H7 (cell line): ENCODE measurements at places on chromosomes 4 and X. TPM values are rescaled to one million over a fixed set of nuclear protein-coding genes. Genes with fewer than 3 reads are reported as not detected.

The MAOB gene
- total RNA-seq: 0.07 and 1.00 TPM in 2 replicates

The EOLA2 gene
- total RNA-seq: 43.6 and 58.8 TPM in 2 replicates

The SLC34A2 gene
- 0.07 and 0.28 TPM in 2 replicates for total RNA-seq

The CD99 gene
- 112 and 125 TPM in 2 replicates for total RNA-seq

DNA sequence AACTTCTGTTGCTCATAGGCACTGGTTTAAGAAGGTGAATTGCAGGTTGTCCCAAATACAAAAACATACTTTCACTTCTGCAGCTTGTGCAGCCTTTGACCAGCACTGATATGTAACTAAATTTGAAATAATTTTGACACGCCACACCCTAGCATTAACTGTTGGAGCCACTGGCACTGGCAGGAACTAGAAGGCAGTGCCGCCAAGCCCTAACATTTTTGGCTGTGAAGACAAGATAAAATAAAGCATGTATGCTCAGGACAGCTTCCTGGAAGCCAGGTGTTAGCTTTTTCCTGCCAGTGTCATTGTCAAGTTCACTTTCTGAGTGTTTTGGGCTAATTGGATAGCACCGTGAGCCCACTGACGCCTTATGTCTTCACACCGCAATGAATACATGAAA lies 65.3 kb upstream of the FBXW7 start:
- no peak for DNase-seq

- DNase-seq: no peak
Measured at GRCh38 chr4:32798471-32799159, 2078.4 kb downstream of the PCDH7 start.

DNA sequence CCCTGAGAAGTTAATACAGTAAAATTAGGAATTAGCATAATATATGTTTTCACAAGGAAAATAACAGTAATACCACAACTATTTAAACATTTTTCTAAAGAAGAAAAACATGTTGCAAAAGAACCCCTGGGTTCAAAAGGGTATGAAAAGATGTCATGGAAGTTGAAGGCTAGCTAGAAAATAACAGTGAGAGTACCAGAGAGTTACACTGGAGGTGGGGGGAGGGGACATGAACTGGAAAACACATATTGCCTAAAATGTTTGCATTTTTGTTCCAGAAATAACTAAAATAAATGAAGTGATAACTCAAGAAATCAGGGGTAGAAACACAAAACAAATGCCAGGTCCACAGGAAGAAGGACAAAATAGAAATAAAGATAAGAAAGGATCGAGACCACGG lies 336.6 kb upstream of the MAD2L1 start:
- no peak for DNase-seq

- DNase-seq: no peak
Measured at GRCh38 chr4:19406789-19407188, 844.9 kb upstream of the SLIT2 start.

DNA sequence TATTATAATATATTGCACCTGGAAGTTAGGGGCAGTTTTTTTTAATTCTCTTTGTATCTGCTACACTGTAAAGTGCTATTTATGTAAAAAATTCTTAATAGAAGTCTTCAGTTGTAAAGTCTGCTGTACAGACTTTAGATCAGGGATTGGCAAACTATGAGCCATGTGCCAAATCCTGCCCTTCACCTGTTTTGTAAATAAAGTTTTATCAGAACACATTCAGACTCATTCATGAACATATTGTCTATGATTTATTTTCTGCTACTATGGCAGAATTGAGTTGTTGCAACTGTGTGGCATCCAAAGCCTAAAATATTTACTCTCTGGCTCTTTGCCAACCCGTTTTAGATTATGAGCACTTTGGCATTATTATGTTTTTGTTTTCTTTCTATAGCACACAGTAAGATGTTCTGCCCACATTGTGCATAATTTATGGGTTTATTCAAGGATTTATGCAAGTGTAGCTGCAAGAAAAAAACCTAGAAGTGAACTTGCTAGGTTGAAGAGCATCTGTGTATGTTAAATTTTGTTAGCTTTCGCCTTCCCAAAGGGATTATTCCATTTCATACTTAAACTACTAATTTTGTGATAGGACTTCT lies 56.9 kb downstream of the CLCN3 start:
- DNase-seq: no peak

DNA sequence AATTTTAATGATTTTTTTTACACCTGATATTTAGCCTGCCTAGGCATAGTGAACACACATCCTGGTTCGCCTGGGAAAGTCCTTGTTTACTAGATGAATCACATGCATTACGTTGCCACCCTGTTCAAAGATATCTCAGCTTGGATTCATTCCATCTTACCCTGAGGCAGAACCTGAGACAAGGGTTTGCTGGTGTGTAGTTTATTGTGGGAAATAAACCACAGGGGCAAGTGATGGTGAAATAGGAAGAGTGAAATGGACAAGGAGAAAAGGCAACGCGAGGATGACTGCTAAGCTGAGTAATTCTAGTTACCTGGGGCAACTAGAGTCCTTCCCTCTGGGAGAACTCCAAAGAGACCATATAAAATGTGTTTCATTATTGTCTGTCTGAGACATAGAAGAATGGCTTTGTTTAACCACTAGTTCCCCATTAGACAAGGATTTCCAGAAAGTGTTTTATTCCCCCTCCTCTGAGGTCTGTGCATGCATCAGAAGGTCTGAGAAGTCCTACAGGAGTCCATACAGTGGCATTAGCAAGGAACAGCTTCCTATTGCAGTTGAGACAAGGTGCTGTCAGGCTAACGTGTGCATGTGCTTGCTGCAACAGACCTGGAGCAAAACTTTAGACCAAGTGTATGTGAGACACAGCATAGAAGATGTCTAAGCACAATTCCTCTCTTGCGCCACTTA lies 797.3 kb upstream of the FRG1 start:
- DNase-seq: no peak

GRCh38 chrX:28659269-28659668 lies 72.0 kb downstream of the IL1RAPL1 start:
- DNase-seq: peak; percentile 46

- DNase-seq: no peak
Measured at GRCh38 chr4:48116582-48116981, 17.5 kb downstream of the TXK start.

GRCh38 chrX:120560405-120560841 lies 339 bp downstream of the CUL4B start:
- no peak for DNase-seq

DNA sequence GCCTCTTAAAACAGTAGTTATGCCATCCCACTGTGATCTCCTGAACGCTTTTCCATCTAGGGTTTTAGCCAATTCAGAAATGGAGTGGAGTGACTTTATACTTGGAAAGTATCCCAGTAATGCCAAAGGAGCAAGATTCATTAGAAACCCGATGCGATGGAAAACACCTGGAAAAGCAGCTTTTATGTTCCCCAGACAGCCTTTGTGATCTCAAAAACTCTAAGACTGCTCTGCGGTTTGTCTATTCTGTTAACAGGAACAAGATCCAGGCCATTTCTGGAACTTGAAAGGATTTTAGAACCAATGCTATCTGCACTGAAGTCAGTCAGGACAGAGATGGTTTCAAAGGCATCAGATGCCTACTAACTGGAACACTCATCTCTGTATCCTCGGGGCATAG lies 145.1 kb downstream of the APBB2 start:
- DNase-seq: no peak

DNA sequence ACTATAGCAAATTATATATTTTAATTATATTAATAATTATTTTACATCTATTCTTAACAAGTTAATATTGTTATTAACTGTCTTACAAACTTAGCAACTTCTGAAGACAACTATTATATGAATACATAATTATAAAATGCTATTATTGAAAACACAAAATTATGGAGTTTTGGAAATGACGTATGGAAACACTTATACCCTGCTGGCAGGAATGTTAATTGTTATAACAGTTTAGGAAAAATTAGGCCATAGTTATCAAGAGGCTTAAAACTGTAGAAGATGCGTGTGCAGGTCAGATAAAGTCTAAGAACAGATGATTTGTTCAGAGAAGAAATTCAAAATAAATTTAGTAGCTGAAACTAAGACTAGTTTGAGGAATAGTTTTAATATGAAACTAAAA lies 211.7 kb downstream of the FAT4 start:
- no peak for DNase-seq

DNA sequence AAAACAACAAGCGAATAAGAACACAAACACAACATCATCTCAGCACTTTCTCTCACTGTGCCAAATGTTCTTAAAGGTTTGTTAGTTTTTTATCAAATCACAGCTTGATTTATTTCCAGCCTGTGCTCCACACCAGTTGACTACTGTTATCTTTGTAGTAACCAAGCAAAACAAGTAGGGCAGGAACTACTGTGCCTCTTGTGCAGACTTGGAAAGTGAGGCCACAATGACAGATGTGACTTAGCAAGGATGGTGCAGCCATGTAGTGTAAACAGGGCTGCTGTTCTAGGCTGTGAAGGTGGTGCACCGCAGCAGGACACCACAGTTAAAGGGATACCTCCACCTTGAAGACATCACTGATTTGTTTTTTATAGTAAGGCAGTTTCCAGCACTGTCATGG lies 170.0 kb downstream of the IL1RAPL1 start:
- DNase-seq: no peak

- no peak for DNase-seq
Measured at GRCh38 chrX:24988314-24988713, 27.5 kb downstream of the ARX start.

GRCh38 chrX:15512401-15512965 lies 11.9 kb downstream of the BMX start:
- no peak for DNase-seq

GRCh38 chr4:133868856-133869255 lies 332.7 kb downstream of the PABPC4L start:
- DNase-seq: no peak

DNA sequence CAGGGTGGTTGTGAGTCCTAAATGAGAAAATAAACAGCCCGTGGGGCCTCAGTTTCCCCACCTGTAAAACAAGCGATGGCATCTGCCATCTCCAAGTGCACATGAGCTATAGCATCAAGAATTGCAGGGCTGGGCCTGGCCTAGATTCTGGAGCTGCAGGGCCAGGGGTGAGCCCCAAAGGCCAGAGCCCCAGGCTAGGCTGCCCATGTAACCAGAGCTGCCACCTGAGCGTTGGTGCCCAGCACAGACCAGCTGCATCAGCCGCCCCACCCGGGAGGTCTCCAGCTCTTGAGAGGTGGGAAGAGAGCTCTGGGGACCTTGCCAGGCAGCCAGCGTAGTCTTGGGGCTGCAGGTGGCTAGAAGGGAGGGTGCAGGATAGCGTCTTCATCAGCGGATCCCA lies 27.0 kb upstream of the GPR78 start:
- DNase-seq: peak; percentile 48

DNA sequence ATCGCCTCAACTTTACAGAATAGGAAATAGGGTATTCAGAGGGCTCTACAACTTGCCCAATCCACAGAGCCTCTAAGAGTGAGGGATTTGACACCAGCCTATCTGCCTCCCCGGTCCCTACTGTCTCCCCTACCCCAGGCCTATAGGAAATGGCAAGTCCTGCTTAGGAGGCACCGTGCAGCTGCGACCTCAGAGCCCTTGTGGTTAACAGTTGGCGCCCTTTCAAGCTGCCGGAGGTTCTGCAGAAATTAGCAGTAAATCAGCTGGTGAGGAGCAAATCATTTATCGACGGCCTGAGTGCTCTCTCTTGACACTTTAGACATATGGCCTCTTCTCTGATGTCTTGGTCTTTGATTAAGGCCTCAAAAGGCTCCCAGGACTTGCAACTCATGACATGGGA lies 96.9 kb downstream of the CLNK start:
- no peak for DNase-seq

- peak; percentile 54 for DNase-seq
Measured at GRCh38 chr4:2290974-2291704, 29.2 kb upstream of the MXD4 start.

DNA sequence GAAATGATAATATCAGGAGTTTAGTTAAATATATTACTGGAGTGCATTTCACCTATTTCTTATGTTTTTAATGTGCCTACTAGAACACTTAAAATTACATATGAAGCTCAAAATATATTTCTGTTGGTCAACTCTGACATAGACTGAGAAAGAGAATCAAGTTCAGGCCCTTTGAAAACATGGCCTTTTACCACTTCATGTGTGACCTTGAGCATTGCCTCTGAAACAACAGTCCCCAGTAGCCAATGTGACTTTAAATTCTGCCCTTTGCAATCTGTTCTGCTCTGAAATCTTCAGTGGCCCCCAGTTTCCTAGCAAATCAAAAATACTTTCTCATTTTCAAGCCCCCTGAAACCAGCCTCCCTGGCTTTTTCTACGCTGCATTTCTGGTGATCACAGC lies 50.1 kb upstream of the TBC1D14 start:
- DNase-seq: no peak

GRCh38 chr4:184282251-184282713 lies 64.6 kb upstream of the ENPP6 start:
- DNase-seq: peak; percentile 60

- no peak for DNase-seq
Measured at GRCh38 chr4:76881375-76881774, 16.6 kb downstream of the SOWAHB start.

GRCh38 chr4:6695660-6696610 lies 2.3 kb downstream of the S100P start:
- peak; percentile 36 for DNase-seq

- DNase-seq: no peak
Measured at GRCh38 chrX:24487571-24487970, 22.5 kb downstream of the PDK3 start.

GRCh38 chr4:5971078-5971450 lies 47.2 kb downstream of the C4orf50 start:
- peak; percentile 80 for DNase-seq

- no peak for DNase-seq
Measured at GRCh38 chrX:3066555-3066954, 25.3 kb downstream of the ARSF start.

DNA sequence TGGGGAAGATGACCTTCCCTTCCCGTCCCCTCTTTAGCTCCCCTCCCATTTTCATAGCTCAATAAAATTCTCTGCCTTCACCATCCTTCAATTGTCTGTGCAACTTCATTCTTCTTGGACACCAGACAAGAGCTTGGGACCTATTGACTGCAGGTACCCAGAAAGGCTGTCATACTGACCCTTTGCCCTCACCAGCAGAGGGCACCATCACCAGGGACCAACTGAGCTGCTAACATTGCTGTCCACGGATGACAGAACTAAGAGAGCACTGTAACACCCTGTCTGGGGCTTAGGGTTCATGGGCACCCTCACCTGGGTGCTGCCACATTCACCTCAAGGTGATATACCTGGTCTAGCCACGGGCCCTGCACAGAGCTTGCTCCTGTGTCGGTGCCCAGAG lies 141.3 kb upstream of the VCX3B start:
- no peak for DNase-seq

DNA sequence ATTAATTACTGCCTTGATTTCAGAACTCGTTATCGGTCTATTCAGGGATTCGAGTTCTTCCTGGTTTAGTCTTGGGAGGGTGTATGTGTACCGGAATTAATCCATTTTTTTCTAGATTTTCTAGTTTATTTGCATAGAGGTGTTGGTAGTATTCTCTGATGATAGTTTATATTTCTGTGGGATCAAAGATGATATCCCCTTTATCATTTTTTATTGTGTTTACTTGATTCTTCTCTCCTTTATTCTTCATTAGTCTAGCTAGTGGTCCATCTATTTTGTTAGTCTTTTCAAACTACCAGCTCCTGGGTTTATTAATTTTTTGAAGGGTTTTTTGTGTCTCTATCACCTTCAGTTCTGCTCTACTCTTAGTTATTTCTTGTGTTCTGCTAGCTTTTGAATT lies 32.1 kb downstream of the CDX4 start:
- no peak for DNase-seq
